ENCODE measurements at places on chromosomes 1 and 21. TPM values are rescaled to one million over a fixed set of nuclear protein-coding genes. Genes with fewer than 3 reads are reported as not detected.

Gene BMP8B
- 0.16 TPM for total RNA-seq

Gene RBP7
- not detected for total RNA-seq

Gene GPR3
- total RNA-seq: not detected

Gene FCRL1
- 0.16 TPM for total RNA-seq

Gene CD247
- 2.3 TPM for total RNA-seq

Gene STUM
- 24.3 TPM for total RNA-seq

DNA sequence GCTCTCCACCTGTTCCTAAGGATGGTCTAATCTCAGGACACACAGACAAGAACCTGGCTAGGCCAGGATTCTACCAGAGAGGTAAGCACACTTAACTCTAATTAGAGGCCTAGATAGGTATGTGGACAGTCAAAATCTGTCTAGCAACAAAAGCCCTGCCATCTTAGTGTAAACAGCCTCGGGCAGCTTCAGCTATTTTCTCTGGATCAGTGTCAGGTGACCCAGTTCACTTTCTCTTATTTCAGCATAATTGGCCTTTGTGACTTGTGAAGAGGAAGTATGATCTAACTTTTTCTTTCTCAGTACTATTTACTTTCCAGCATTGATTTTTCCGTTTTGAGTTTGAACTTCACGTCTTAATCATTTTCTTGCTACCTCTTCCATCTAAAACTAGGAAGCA is 217.7 kb downstream of the CRB1 start:
- DNase-seq: no peak

DNA sequence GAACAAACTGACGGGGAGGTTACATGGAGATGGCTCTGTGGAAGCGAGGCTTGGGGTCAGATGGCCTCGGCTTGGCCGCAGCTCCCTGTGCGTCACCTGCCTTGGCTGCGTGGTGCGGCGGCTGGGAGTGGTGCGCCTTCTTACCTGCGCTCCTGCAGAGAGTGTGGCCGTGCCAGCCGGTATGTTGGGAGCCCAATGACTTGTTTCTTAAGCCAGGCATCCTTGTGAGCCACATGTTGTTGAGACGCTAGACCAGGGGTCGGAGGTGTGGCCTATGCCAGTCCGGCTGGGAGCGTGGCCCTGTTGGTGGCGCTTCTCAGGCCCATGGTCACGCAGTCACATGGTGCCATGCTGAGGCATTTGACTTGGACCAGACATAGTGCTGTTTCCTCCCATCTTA is 10.5 kb downstream of the SLX9 start:
- DNase-seq: no peak

DNA sequence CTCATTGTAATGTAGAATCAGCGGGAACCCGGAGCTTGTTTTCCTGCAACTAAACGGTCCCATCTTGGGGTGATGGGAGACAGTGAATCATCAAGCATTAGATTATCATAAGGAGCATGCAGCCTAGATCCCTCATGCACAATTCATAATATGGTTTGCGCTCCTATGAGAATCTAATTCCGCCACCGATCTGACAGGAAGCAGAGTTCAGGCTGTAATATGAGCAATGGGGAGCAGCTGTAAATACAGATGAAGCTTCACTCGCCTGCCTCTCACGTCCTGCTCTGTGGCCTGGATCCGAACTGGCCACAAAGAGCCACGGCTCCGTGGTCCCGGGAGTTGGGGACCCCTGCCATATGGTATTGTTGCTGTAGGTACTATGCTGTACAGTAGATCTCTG is 1.6 kb downstream of the IFI44 start:
- DNase-seq: no peak

GRCh38 chr1:27220096-27220495 is 14.3 kb upstream of the WDTC1 start:
- DNase-seq: no peak

GRCh38 chr1:244113532-244114320 is 62.6 kb downstream of the ZBTB18 start:
- DNase-seq: no peak

DNA sequence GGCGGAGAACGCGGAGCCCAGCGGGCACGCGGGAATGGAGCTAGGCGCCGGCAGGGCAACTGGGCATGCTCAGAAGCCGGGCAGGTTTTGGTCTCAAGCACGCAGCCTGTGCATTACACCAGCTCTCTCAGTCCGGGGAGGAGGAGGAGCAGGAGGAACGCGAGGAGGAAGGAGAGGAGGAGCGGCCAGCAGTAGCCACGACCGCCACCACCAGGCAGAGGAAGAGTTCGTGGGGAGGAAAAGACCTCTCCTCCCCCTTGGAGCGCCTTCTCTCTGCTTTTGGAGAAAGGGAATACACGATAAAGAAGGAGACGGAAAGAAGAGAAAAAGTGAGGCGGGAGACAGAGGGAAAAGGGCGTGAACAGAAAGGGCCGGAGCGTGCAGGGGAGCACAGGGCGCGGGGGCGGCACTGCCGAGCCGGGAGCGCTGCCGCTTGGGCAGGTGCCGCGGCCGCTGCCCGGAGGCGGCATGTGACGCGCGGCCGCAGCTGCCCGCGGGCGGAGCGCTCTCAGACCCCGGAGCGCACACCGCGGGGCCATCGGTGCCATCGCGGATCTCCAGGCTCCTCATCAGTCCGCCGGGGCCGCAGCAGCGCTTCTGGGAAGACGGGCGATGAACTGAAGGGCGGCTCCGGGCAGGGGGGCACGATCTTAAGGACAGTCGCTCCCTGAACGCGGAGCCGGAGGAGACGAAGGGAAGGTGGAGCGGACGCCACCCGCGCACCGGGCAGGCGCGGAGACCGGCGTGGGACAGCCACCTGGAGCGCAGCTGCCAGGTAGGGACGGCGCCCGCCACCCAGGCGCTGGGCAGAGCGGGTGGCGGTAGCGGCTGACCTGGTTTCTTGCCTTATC is at the start of gene CHRM3:
Gene CHRM3 (plus strand): TSS at position 116 of the 851 bp plus-strand sequence. CDS start 520,884 bp downstream, outside the sequence.
- peak; percentile 75 for DNase-seq

- no peak for DNase-seq
Measured at GRCh38 chr1:107953556-107953955, 11.4 kb downstream of the VAV3 start.

GRCh38 chr1:209769171-209769904 is 13.5 kb downstream of the TRAF3IP3 start:
- no peak for DNase-seq

DNA sequence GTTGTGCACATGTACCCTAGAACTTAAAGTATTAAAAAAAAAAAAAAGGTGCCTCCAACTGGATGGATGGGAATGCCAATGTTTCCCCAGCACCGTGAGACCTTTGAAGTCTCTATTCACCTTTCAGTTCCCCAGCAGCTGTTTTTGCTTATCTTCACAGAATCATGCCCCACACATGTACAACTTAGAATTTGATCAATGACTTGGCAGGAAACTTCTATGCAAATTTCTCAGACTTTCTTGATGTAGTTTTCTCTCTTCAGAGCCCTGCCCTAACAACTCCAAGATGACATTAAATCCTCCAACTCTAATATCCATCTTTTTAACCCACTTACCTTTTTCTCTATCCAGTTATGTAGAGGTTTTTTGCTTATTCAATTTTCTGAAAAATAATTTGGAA is 144.3 kb downstream of the PLPPR5 start:
- DNase-seq: no peak

GRCh38 chr1:155831279-155831976 is 25.6 kb downstream of the GON4L start:
- no peak for DNase-seq

Measured in occipital lobe (tissue), 3 donors.